ENCODE measurements at places on chromosomes 7 and 10.

GRCh38 chr7:131502810-131503508, 53.5 kb downstream of the PODXL start:
- H3K4me1 ChIP-seq = peaks cover 34% of the 10 kb centered on the region

- no peak for DNase-seq
- H3K4me1 ChIP-seq = no peaks in the 10 kb centered on the region
- no peak overlapping the region for H3K4me3 ChIP-seq
Observed at GRCh38 chr7:147400925-147401324, 1189.6 kb upstream of the C7orf33 start.

- no peaks in the 10 kb centered on the region for H3K27me3 ChIP-seq
- no peaks in the 10 kb centered on the region for H3K4me1 ChIP-seq
- no peak for DNase-seq
- no peak overlapping the region for H3K27ac ChIP-seq
Observed at GRCh38 chr7:148084138-148084537, 506.4 kb upstream of the C7orf33 start.

DNA sequence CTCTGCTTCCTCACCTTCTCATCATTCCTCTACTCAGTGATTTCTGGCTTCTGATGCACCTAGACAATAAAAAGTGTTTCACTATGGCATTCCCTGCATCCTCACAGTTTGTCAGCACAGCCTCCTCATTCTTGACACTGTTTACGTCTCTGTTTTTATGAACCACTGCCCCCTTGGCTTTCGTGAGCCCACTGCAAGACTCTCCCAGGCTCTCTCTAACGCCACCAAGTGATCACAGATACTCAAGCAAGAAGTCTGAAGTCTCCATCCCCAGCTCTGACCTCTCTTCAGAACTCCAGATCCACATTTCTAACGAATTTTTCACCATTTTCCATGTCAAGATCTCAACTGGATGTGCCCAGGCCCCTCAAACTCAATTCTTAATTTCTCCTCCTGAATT, 8.9 kb downstream of the SLC16A9 start:
- no peaks in the 10 kb centered on the region for H3K4me1 ChIP-seq
- peaks cover 16% of the 10 kb centered on the region for H3K27me3 ChIP-seq
- H3K36me3 ChIP-seq = no peaks in the 10 kb centered on the region
- DNase-seq = no peak
- H3K27ac ChIP-seq = no peak overlapping the region

DNA sequence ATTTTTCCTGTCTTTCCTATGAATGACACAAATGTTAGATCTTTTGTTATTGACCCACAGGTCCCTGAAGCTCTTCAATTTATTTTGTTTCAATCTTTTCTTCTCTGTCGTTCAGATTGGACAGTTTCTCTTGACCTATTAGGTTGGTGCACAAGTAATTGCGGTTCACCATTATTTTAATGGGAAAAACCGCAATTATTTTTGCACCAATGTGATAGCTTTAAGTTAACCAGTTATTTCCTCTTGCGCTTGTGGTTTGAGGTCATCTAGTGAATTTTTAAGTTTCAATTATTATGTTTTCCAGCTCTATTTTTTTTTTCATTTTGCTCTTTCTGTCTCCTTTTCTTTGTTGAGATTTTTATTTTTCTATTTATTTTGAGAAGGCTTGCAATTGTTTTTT, 399.2 kb downstream of the INHBA start:
- no peak overlapping the region for H3K27ac ChIP-seq
- no peak overlapping the region for H3K4me3 ChIP-seq
- no peak for DNase-seq
- no peaks in the 10 kb centered on the region for H3K4me1 ChIP-seq
- H3K36me3 ChIP-seq = no peaks in the 10 kb centered on the region
- H3K27me3 ChIP-seq = no peaks in the 10 kb centered on the region

DNA sequence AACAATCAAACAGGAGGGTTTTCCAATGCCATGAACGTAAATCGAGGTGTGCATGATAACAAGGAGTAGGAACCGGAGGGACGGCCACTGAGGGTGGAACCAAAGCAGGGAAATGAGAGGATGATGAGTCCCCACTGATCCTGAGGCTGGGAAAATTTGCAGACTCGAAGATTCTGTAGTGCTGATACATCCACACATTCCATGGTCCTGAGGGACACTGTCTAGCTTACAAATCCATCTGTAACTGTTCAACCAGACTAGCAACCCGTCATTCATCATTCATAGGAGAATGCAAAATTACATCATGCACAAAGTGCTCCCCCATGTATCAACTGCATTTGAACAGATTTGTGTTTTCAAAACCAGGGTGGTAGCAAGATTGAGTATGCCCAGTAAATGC, 189.7 kb downstream of the PTPRN2 start:
- H3K4me1 ChIP-seq = no peaks in the 10 kb centered on the region
- H3K36me3 ChIP-seq = no peaks in the 10 kb centered on the region
- DNase-seq = no peak
- H3K4me3 ChIP-seq = no peak overlapping the region

DNA sequence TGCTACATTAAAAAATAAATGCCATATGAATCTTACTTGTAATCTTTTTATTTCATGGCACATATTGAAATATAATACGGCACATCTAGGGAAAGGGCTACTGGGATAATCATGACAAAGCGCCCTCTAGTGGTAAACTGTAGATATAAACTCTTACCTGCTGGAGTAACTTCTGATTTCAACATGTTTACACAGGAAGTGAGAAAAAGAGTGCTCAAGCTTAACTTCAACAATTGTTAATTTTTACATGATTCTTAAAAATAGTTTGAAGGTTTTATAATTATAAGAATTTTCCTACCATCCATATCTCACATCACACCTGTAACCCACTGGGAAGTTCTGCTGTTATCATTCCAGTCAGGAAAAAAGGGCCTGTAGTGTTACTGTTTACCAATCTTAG, 2.0 kb upstream of the HEPACAM2 start:
- peaks cover 20% of the 10 kb centered on the region for H3K4me1 ChIP-seq
- H3K27me3 ChIP-seq = peaks cover 7% of the 10 kb centered on the region
- H3K27ac ChIP-seq = peak overlapping the region; percentile 25
- DNase-seq = no peak
- H3K36me3 ChIP-seq = no peaks in the 10 kb centered on the region

GRCh38 chr7:136016649-136017395, 39.7 kb upstream of the MTPN start:
- no peak for DNase-seq
- no peak overlapping the region for H3K27ac ChIP-seq
- H3K4me1 ChIP-seq = peaks cover 5% of the 10 kb centered on the region
- H3K27me3 ChIP-seq = peaks cover 16% of the 10 kb centered on the region
- no peak overlapping the region for H3K4me3 ChIP-seq

DNA sequence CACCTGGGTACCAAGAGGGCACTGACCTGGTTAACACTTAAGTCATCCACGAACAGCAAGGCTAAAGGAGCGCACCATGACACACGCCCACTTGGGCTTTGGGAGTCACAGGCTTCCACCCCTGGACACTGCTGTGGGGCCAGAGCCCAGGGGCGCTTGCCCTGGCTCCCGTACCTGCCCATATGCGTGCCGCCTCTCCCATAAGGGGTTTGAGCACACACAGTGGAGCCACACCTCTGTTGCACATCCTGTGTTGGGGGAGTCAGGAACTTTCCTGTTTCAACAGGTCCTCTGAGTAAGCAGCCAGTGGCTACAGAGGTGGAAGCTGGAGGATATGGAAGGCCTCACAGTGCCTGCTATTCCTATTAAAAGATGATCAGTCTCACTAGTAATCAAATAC, 152.0 kb downstream of the REEP3 start:
- H3K4me3 ChIP-seq = no peak overlapping the region
- no peak for DNase-seq
- H3K27ac ChIP-seq = no peak overlapping the region
- H3K27me3 ChIP-seq = peaks cover 11% of the 10 kb centered on the region
- no peaks in the 10 kb centered on the region for H3K36me3 ChIP-seq

- no peak overlapping the region for H3K27ac ChIP-seq
- no peak for DNase-seq
Observed at GRCh38 chr10:17831341-17831740, 22.2 kb downstream of the MRC1 start.
